Adipose tissue (tissue), 3 donors: ENCODE measurements at places on chromosomes 11 and 22. TPM values are rescaled to one million over a fixed set of nuclear protein-coding genes. Genes with fewer than 3 reads are reported as not detected.

MS4A3 gene
- 0.07 TPM for polyA plus RNA-seq

SLC22A6 gene
- not detected for polyA plus RNA-seq

ZDHHC24 gene
- 10.8 TPM for polyA plus RNA-seq

UBQLNL gene
- polyA plus RNA-seq: 0.22 TPM

BLID gene
- polyA plus RNA-seq: not detected

HDAC10 gene
- 23.7 TPM for polyA plus RNA-seq

API5 gene
- 40.7 TPM for polyA plus RNA-seq
